ENCODE measurements at places on chromosomes 5 and 9. TPM values are rescaled to one million over a fixed set of nuclear protein-coding genes. Genes with fewer than 3 reads are reported as not detected.
A peak's percentile ranks its signal among the peaks of the same experiment; 100 is the strongest.

GRCh38 chr5:66728049-66728448, 131.9 kb downstream of the MAST4 start:
- no peak for DNase-seq

DNA sequence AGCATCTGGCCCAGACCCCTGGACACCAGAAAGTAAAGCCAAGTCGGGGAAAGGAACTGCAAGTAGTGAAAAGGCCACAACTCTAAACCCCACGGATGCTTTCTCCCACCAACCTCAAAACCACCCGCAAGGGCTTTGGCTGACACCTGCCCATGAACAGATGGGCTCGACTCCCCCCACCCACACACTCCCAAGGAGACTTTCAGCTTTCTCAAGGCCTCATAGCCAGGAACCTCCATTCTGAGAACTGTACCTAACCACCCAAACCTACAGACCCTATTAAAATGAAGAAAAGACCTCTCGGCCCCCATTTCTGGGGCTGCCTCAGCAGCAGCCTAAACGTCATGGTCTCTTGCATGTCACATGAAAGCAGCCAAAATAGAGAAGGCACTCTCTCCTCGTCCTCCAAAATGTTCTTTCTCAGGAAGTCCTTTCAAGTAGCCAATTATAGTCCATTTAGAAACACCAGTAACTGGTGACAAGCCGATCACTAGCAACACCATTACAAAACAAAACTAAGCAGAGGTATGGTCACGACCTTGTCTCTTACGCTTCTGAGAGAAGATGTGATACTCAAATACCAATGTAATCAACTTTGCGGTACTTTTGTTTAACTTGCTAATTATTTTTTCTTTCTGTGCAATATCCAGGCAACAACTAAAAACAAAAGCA, 2.9 kb downstream of the B4GALT1 start:
- no peak for DNase-seq

DNA sequence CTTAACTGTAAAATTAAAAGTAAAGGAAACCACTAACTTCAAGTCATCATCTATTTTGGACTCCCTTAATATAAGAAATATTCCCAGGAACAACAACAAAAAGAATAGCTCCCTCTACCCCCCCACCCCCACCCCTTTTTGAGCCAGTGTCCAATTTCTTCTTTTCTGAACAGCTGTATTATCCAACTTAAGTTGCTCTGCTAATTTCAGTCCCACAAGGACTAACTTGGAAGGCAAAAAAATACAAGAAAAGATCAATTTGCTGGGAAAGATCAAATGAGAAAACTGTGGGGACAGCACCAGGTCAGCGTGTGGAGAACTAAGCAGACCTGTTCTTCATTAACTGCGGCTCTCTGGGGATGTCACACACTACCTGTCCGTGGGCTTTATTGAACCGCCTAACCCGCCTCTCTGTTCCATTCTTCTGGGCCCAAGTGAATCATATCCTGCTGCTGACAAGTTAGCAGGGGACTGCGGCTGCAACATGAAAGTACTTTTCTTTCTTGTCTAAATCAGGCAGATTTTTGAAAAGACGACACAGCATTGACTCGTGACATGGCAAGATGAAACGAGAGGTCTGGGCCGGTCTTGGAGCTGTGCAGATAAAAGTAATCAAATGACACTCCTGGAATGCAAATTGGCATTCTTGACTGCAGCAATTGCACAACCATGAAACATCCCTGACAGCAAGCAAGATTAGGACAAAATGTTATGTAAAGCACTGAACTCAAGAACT, 2.7 kb downstream of the BNC2 start:
- DNase-seq, result peak; percentile 78

DNA sequence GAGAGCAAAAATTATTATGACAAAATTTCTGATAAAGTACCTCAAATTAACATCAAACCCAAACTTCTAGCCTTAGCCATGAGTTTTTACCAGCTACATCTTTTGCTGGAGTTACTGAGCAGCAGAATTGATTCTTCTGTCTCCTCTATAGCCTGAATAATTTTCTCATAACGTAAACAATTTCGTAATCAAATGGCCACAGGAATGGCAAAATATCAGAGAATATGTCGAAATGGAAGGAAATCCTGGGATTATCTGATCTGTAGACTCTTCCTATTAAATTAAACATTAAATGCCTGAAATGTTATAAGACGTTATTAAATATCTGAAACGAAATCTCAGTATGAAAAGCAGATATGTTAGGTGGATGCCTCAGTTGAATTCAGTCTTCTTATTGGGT, 41.1 kb downstream of the LURAP1L start:
- peak; percentile 58 for DNase-seq

- no peak for DNase-seq
Observed at GRCh38 chr5:98742396-98743073, 30.9 kb upstream of the RGMB start.

- DNase-seq, result no peak
Observed at GRCh38 chr5:116566251-116566650, 8.4 kb downstream of the SEMA6A start.

GRCh38 chr5:43313854-43314457, 744 bp upstream of the HMGCS1 start:
- no peak for DNase-seq

CATSPER3 gene
- total RNA-seq, result 0.40 TPM

PAPPA gene
- total RNA-seq, result not detected

DNA sequence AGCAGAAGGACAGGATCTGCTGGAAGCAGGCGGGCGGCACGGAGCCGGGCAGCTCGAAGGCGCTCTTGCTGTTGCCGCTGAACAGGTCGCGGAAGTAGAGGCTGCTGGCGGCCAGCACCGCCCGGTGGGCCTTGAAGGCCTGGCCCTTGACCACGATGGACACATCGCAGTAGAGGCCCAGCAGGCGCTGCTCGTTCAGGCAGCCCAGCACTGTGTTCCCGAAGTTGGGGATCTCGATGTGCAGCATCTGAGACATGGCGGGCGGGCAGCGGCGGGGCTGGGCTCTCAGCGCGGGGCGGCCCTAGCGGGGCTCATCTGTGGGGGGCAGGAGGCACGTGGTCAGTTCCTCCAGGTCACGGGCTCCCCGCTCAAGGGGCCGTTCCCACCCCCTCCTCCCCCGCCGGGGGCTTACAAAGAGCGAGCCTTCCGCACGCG, 44.8 kb downstream of the NACC2 start:
- no peak for DNase-seq

GRCh38 chr9:134383148-134383547, 56.9 kb downstream of the RXRA start:
- DNase-seq, result no peak

DNA sequence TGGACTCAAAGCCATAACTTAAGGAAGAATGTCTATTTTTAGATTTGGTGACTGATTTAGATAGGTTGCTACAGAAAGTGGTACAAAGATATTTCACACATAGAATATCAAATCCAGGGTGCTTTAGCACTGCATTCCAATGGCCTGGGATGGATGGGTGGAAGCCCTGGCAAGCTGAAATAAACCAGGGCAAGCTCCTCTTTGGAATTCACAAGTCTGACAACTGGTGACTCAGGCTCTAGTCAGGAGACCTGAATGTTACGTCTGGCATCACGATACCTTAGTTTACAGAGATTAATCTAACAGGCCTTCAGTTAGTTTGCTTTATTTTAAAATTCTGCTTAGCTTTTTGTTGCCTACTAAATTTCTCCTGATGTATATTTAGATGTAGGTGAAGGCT, 144.0 kb downstream of the TMC1 start:
- peak; percentile 19 for DNase-seq

GRCh38 chr5:88954511-88954910, 71.5 kb upstream of the MEF2C start:
- no peak for DNase-seq
